Tibial nerve (tissue), 4 donors: ENCODE measurements at places on chromosomes 1 and 21. TPM values are rescaled to one million over a fixed set of nuclear protein-coding genes. Genes with fewer than 3 reads are reported as not detected.

GRCh38 chr1:229065613-229066012 lies 205.3 kb upstream of the RAB4A start:
- DNase-seq, result no peak

- DNase-seq, result no peak
Measured at GRCh38 chr1:11981378-11982009, 1.2 kb downstream of the MFN2 start.

GRCh38 chr1:218424502-218424901 lies 79.4 kb downstream of the TGFB2 start:
- no peak for DNase-seq

GRCh38 chr21:44258056-44258725 lies 3.5 kb downstream of the DNMT3L start:
- no peak for DNase-seq

NBPF20 gene
- 1.9 TPM for total RNA-seq

NPR1 gene
- total RNA-seq, result 87.5 TPM

XCL1 gene
- not detected for total RNA-seq

EPHA8 gene
- total RNA-seq, result not detected

PLCH2 gene
- total RNA-seq, result 0.30 TPM

DNA sequence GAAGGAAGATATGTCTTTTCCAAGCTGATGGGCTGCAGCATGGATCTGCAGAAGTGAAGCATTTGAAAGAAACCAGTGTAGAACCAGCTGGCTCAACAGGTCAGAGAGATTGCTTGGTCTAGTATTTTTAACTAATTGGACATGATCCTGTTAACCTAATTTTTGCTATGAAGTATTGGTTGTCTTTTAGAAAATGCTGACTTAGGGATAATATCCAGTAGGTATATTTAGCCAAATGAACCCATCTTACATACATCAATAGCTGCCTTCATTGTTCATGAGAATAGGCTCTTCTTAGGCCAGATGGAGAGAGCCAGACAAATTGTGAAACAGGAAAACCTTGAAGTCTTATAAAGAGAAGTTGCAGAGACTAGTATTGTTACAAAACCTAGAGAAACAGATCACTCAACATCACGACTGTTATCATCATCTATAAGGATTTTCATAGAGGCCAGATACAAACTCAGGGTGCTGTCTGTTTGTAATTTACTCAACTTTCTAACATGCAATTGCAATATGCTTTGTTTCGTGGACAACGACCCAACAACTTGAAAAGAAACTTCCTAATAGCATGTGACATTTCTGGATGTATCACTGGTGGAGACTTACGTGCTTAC lies 148.2 kb downstream of the DISC1 start:
- no peak for DNase-seq

PLPPR4 gene
- total RNA-seq, result 3.1 TPM

DNA sequence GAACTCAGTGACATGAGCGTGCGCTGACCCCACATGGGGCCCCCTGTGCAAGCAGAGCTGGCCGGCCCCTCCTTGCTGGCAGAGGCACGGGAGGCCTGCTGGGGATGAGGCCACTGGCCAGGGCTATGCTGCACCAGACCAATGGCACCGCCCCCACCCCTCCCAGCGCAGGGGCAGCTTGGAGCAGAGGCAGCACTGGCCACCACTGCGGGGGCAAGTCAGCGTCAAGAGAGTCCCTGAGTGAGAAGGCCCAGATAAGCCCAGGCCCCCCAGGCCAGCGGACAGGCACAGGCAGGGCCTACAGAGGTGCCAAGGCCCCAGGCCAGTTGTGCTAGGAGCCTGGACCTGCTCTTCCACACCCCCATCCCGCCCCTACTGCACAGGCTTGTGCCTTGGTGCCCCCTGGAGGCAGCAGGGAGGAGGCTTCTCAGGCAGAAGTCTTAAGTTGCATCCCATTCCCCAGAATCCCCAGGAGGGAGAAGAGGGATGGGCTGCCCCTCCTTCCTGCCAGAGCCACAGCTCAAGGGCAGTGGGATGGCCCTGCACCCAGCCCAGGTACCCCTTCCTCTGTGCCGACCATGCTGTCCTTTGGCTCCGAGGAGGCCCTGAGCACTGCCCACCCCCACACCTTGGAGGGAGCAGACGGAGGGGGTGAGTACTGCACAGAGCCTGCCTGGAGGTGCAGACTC lies 35.8 kb downstream of the EPHX1 start:
- peak; percentile 61 for DNase-seq

DNA sequence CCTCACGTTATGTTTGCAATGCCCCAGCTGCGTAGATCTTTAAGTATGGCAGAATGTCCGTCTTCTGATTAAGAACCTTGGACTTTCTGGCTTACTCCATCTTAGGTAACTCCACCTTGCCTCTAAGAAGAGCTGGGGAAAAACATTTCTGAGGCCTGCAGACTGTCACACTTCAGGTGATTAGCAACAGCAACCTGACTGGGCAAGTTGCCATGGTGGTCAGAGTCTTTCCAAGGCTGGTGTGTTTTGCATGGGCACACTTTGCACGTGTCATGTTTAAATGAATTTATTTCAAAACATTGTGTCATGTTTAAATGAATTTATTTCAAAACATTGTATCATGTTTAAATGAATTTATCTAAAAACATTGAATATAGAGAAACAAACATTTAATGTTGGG lies 811 bp downstream of the KPRP start:
- no peak for DNase-seq

ZDHHC18 gene
- total RNA-seq, result 13.5 TPM

DNA sequence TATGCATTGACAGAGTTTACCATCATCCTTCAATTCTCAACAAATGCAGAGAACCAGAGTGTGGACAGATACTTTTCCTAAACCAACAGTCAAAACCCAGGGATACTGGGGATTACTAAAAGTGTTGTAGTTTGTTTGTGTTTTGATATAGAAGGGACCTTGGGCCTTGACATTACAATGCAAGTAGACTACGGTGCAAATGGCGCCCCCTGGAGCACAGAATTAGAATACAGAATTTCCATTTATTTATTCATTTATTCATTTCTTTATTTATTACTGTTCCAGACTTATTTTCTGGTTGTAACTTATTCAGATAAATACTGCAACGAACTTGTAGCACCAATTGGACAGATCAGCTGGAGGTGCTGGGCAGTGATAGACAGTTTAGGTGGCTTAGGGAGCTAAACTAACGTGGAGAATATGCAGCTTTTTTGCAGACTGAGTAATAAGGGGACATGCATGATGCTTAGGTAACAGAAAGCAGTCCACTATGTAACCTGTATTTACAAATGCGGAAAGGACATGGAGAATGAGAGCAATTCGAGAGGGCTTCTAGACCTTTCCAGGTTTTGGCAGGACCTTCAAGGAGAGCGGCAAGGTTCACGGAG lies 42.6 kb downstream of the KIRREL1 start:
- peak; percentile 75 for DNase-seq

VSIG8 gene
- not detected for total RNA-seq

GRCh38 chr1:182235952-182236650 lies 155.5 kb downstream of the GLUL start:
- no peak for DNase-seq

GRCh38 chr1:223081181-223081994 lies 61.7 kb downstream of the TLR5 start:
- peak; percentile 85 for DNase-seq

- no peak for DNase-seq
Measured at GRCh38 chr1:33322870-33323585, 2.1 kb upstream of the A3GALT2 start.

DNA sequence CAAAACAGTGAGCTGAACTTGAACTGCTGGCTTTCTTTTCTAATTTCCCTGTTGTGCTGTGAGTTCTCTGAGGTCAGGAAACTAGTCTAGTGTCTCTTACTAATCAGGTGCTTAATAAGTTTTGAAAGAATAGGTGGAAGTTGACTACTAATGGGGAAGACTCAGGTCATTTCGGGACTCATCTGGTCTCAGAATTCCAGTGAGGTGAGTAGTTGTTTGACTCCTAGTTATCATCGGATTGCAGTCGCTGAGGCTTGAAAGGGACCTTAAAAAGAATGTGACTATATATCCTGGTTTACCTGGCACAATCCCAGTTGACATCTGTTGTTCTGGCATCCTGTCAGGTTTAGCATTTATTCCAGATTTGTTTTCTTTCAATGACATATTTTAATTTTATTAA lies 81.4 kb upstream of the SPAG17 start:
- DNase-seq, result no peak

DNA sequence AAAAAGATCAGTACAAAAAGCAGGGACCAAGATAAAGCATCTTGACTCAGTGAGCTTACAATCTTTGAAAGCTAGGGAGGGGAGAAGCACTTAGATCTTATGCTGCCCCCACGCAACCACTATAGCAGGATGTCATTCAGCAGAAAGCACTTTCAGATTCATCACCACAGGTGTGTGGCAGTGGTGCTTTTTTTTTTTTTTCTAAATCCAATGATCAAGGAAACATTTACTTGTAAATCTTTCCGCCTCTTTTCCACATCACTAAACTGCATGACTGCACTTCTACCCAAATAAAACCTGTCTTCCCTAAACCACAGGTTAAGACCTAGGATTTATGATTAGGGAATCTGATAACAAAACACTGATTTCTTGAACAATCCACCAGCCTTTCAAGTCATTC lies 154.8 kb downstream of the SLC45A1 start:
- no peak for DNase-seq

LINGO4 gene
- not detected for total RNA-seq

DNA sequence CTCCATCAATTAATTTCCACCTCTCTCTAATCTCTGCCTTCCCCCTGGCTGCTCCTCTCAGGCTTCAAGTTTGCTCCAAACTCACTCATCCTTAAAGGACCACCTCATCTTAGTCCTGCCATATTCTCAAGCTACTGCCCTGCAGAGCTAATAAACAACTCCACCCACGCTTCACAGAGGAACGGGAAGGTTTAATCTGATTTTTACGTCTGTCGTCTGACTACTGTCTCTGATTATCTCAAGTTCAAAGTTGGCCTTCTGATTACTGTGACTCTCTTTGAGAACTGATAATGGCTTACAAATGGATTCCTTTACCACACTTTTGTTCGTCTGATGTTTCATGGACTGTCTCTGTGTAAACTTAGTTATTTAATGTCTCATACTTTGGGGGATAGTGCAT lies 7.6 kb upstream of the CPT2 start:
- no peak for DNase-seq

GRCh38 chr1:202143768-202144401 lies 652 bp downstream of the ARL8A start:
- DNase-seq, result no peak

PCBP3 gene
- total RNA-seq, result 12.6 TPM

SPRR2G gene
- not detected for total RNA-seq

- DNase-seq, result no peak
Measured at GRCh38 chr1:2110191-2110737, 60.1 kb downstream of the PRKCZ start.

TRIM45 gene
- total RNA-seq, result 6.9 TPM

DNA sequence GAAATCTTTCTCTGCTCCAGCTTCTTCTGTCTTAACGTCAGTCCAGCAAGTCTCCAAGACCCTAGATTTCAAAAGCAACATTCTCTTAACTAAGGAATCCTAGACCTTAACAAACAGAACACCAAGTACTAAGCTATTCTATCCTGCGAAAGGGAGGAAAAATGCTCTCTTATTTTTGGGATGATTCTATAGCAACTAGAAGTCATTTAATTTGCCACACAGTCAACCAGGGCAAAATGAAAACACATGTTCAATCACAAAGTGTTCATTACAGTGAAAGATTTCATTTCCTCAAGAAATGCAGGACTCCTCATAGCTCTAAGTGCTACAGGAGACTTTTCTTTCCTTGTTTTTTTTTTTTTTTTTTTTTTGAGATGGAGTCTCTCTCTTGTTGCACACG lies 36.2 kb upstream of the DOCK7 start:
- DNase-seq, result no peak

MCL1 gene
- 253 TPM for total RNA-seq

DNA sequence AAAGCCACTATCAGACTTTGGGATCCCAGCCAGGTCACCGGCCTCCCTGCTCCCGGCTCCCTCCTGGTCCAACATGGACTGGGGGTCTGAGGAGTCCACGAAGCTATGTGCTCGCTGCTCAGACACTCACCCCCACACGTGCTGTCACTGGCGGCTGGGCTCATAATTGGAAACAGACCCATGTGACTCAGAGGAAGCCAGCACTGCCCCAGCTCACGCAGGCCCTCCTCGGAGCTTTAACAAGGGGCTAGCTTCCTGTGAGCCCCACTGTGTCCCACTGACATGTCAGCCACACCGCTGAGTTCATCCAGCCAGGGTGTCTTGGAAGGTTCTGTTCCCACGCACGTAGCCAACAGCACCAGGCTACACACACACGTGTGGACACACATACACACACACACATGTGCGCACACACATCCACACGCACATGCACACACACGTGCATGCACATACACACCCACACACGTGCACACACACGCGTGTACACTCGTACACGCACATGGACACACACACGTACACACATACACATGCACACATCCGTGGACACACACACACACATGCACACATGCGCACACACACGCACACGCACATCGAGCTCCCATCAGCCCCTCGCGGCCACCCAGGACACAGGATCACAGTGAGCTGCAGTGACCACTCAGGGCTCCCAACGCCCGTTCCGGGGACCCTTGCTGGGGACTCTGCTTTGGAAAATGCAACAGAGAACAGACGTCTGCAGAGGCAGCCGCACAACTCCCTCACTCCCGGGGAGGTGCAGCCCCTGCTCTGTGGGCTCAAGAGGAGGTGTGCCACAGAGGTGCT lies 18.4 kb upstream of the COL6A2 start:
- peak; percentile 40 for DNase-seq

FMO2 gene
- 36.6 TPM for total RNA-seq

DNA sequence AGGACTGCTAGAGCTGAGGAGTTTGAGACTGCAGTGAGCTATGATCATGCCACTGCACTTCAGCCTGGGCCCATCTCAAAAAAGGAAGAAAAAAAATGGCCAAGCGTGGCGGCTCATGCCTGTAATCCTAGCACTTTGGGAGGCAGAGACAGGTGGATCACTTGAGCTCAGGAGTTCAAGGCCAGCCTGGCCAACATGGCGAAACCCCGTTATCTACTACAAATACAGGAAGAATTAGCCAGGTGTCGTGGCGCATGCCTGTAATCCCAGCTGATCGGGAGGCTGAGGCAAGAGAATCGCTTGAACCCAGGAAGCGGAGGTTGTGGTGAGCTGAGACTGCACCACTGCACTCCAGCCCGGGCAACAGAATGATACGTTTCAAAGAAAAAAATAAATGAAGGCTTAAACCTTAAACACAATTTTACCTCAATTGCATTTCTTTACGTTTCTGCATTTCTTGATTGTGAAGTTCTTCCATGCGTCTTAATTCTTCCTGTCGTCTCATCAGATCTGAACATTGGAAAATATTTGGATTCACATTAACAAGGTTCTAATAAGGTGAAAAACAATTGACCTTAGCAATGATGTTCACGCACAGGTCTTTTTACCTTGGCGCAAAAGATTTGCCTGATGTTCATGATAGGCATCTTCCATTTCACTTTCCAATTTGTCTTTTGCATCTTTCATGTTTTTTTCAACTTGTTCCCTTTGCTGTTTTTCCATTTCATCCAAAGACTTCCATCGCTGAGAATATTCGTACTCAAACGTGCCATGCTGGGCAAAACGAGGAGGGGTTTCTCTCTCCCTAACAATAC lies 4.2 kb downstream of the SFPQ start:
- DNase-seq, result no peak
